ENCODE measurements at places on chromosomes 12 and 14. TPM values are rescaled to one million over a fixed set of nuclear protein-coding genes. Genes with fewer than 3 reads are reported as not detected.

Gene REM2
- 11.1 TPM for total RNA-seq

Gene HOXC11
- total RNA-seq: not detected

Gene KLRC3
- not detected for total RNA-seq

Gene LRRC10
- total RNA-seq: not detected

Gene WNT5B
- total RNA-seq: not detected
